ENCODE measurements at places on chromosomes 6 and 20. TPM values are rescaled to one million over a fixed set of nuclear protein-coding genes. Genes with fewer than 3 reads are reported as not detected.

Gene PHACTR3
- total RNA-seq, result not detected

Gene C20orf204
- total RNA-seq, result 0.97 TPM

DNA sequence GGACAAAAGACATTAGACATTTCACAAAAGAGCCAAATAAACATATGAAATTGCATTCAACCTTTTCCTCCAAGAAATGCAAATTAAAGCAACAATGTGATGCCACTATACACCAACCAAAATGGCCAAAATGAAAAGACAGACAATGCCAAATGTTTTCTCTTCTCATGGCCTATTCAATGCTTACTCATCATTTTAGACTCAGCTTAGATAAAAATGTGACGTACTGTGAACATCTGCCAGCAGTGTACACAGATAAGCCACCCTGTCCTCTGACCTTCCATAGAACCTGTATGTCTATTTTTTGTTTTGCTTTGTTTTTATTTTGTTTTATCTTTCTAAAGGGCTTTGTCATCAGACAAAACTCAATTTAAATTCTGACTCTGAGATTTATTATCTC lies 385.2 kb downstream of the FRK start:
- DNase-seq, result no peak

DNA sequence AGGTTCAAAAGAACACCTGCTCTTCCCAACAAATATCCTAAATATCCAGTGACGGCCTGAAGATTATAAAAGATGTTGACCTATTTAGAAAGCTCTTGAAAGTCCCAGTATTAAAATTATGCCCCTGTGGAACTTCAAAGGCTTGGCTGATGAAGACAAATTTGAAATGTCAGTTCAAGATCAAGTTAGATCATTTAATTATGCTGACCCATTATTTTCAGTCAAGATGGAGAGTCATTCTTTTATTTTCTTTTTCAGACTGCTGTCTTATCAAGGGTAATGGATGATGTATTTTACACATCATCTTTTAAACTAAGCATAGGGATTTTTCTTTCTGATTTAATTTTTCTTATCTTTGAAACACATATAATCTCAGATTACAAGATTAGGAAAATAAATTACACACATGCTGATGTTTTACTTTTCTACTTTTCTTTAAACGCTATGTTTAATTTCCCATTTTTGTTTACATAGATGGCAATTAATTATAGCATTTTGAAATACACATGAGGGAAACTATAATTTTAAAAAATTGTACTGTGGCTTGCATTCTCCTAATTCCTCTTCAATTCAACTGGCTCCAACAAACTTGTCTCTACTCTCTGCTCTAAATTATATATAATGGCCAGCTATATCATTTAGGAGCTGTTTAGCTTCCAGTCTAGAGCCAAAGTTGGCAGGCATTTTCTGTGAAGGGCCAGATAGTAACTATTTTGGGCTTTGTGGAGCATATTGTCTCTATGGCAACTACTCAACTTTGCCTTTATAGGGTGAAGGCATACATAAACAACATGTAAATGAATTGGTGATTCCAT lies 123.7 kb downstream of the RCAN2 start:
- no peak for DNase-seq

Gene JAG1
- total RNA-seq, result 12.1 TPM

DNA sequence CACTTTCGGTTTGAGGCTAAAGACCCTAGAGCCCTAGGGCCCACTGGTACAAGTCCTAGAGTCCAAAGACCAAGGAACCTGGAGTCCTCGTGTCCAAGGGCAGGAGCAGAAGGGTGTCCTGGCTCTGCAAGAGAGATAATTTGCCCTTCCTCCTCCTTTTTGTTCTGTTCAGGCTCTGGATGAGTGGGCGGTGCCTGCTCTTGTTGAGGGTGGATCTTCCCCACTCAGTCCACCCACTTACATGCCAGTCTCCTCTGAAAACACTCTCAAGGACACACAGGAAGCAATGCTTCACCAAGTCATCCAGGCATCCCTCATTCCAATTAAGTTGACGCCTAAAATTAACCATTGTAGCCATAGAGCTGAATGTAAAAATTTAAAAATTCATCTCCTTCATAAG lies 102.1 kb downstream of the UST start:
- no peak for DNase-seq

- DNase-seq, result no peak
These were observed 627 bp upstream of the EIF6 start for GRCh38 chr20:35284992-35285805.

- no peak for DNase-seq
These were observed 315.4 kb upstream of the JARID2 start for GRCh38 chr6:14930366-14930989.

Gene SLC35F1
- total RNA-seq, result under 0.01 TPM

DNA sequence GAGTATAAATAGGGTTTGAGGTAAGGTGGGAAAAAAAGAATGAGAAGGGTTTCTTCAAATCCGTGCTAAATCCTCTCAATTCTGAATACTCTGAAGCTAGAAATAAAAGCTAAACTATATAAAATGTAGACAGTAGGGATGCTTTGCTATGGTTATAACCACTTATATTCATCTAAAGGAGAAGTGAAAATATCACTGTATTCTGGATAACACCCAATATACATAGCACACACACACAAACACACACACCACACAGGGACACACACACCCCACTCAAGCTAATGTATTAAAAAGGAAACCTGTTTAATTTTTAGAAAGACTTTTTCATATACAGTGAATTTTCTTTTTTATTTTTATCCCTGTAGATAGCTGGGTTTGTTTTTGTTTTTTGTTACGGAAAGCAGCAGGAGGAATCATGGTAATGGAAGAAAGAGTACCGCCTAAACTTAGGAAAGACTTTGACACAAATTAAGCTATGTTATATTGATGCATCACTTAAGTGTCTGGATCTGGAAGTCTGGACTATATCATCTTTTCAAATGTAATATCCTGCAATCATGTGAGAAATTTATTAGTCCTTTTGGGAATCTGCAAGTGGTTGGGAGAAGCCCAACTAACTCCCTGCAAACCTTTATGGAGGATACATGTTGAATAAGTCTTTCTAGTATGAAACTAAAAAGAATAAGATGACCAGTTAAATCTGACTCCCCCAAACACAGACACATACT lies 68.4 kb upstream of the FABP7 start:
- DNase-seq, result peak; percentile 27

DNA sequence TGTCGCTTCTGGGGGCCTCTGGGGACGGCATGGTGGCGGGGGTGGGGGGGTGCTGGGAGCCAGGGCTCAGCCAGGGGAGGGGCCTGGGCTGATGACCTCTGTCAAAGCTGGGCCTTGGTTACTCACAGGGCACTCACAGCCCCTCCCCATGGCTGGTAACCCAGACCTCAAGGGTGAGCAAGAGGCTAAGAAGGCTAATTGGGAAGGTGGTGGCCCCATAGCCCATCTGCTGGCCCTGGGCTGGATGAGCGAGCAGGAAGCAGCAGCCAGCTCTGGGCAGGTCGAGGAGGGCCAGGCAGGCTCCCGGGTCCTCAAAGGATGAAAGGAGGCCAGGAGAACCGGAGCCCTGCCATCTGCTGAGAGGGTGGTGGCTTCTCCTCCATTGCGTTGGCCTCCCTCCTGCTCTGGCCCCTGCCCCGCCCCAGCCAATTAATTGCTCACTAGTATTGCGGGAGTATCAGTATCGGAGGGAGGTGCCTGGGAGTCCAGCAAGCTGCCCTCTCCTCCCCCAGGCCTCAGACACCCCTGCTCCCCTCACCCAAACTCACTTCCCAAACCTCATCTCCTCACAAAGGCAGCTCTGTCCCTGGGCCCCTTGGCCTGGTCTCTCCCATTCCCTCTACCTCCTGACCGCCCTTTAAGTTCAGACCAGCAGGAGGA lies 1.0 kb upstream of the CDSN start:
- DNase-seq, result no peak

DNA sequence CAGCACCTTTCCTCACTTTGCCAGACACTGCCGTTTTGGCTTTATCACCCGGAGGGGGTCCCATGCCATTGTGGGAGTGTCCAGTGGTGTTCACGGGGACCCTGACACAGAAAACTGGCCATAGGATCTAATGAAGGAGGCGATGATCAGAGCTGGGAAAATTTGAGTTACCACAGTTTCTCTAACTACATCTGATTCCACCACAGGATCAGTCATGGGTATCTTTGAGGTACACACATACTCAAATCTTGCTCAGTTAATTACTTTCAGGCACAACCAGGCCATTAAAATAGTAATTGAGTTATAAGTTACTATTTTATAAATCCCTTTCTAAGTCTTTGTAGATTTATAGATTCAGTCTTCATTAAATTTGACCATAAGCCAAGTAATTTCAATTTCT lies 215.1 kb downstream of the PRL start:
- DNase-seq, result no peak

Gene ADTRP
- total RNA-seq, result 1.3 TPM

Gene GNAS-AS1
- total RNA-seq, result 0.64 TPM

Gene TTBK1
- not detected for total RNA-seq

DNA sequence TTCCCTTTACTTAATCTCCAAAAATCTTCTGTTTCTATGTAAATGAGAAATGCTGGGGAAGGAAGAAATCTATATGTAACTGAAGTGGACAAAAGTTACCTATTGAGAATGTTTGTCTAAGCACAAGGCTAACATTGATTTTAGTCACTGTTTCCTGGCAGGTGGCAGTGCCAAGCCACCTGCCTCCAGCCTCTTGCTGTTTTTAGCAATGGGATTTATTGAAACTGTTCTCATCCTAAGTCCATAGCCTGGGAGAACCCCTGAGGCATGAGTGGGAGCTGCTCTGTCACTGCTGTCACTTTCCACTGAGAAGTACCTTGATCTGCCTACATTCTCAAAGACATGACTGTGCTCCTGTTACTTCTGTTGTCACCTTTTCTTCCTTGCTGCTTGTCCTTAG lies 14.7 kb downstream of the ENPP3 start:
- DNase-seq, result no peak

Gene LY86
- not detected for total RNA-seq

DNA sequence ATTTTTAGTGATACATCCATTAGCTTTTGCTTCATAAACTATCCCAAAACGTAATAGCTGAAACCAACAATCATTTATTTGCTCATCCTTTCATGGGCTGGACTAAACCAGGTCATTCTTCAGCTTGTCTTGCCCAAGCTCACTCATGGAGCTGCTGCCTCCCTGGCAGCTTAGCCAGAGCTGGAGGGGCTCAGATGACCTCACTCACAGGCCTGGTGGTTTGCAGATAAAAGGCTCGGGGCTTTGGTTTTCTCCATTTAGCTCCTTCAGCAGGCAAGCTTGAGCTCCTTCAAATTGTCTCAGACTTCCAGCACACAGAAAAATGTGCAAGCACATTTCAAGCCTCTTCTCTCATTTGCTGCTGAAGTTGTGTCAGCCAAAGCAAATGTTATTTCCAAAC lies 139.1 kb downstream of the BTBD3 start:
- peak; percentile 8 for DNase-seq

Gene DYNLT2
- 1.3 TPM for total RNA-seq

Gene COL10A1
- 4.3 TPM for total RNA-seq

- DNase-seq, result peak; percentile 64
These were observed 582 bp downstream of the SNRPB start for GRCh38 chr20:2469991-2470422.

DNA sequence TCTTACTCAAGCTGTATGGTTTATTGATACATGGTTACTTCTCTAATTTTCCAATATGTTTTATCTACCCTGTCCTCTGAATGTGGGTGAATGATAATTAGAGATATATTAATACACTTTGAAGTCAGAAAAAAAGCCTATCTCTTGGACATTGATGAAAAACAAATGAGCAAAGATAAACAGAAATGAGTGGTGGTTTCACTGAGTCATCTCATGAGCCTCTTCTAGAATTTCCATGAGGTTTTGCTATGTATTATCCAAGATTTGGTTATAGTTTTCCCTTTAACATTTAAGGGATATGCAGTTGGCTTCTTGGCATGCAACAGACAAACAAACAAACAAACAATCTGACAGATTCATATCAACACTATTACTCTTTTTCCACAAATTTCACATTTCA lies 586.8 kb downstream of the RFPL4B start:
- DNase-seq, result no peak

- DNase-seq, result no peak
These were observed 72.3 kb upstream of the SMLR1 start for GRCh38 chr6:130754786-130755367.

GRCh38 chr6:122264557-122264956 lies 134.9 kb upstream of the HSF2 start:
- no peak for DNase-seq

Gene PLA2G7
- not detected for total RNA-seq

- DNase-seq, result no peak
These were observed 22.2 kb downstream of the FAM110A start for GRCh38 chr20:855466-856360.

DNA sequence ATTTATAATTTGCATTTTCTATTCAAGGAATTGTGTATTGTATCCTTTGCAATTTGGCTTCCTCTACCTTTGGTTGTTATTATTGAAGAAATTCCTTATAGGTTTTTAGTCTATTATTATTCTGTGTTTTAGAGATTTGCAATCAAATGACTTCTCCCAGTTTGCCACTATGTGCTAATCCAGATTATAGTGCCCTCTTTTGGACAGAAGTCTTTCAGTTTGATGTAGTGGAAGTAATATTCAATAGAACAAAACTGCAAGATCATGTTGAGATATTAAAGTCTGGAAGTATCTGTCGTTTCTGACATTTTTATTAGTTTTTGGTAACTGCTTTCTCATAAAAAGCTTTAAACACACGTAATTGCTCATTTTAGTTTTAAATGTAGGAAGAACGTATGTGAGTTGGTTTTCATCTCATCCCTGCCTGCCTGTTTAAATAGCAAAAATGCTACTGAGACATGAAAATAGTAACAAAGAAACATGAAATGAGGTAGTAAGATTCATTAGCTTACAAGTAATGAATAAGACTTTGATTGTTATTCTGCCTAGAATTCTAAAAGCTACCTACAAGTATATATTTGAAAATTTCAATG lies 72.8 kb downstream of the RTN4IP1 start:
- peak; percentile 49 for DNase-seq

GRCh38 chr6:14848019-14848418 lies 397.9 kb upstream of the JARID2 start:
- peak; percentile 41 for DNase-seq

GRCh38 chr6:42704937-42705374 lies 17.4 kb downstream of the PRPH2 start:
- DNase-seq, result no peak

Gene PDYN
- not detected for total RNA-seq

DNA sequence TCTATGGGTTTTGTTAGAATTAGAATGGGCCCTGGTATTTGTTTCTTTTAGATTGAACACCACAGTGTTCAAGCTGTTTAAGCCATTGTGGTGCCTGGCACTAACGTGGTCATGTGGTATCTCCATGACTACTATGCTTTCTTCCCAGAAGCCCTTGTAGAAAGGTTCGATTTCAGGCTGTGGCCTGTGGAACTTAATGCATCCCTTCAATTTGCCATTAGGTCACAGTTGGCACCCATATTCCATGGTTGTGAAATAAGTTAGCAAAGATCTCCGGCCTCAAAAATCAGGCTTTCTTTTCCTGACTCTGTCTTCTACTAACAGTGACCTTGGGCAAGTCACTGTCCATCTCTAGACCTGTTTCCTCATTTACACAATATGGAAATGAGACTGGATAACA lies 31.3 kb upstream of the AAR2 start:
- DNase-seq, result no peak

GRCh38 chr6:85574932-85575598 lies 18.6 kb downstream of the SNX14 start:
- DNase-seq, result peak; percentile 38

Measured in fibroblast of villous mesenchyme (primary cell).